Cardiac septum (tissue), 1 donor: ENCODE measurements at places on chromosomes 1 and 21.

DNA sequence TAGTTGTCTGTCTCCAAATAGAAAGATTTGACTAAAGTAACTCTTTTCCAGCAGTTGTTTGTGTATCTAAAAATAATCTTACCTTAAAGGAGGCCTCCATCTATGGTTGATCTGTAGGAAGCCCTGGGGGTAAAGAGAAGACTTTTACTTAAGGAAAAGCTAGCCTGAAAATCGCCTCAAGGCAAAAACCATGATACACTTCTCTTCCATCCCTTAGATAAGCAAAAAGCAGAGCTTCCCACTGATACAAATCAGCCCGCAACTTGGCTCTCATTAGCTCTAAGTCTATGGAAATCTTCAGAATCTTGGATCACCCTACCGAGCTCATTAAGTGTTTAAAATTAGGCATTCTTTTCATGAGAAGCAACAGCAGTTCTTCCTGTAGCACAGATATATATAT lies 576.9 kb upstream of the PTBP2 start:
- DNase-seq, result no peak

DNA sequence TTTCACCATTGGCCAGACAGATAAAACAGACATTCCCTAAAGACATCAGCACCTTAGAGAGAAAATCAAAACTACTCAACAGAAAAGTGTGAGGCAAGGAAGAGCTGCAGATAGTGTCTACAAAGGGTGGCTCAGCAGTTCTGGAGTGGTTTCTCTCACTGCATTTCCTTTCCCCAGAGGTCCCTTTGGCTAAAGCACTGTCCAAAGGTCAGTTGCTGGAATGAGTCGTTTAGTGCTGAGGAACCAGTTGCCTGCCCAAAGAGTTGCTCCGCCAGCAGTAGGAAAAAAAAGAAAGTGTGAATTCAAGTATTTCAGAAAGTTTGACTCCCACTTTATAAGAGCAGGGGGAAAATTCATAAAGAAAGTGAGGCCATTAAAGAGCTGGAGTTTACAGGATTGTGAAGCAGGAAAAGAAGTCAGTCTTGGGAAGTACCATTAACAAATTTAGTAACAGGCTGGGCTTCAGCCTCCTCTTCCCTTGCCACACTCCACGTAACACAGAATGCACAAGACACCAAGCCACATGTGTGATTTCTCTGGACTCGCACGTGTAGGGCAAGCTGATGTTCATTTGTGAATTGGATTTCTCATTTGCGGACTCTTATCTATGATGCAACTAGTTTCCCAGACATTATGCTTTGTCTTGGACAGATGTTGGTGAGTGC lies 122.2 kb downstream of the RUNX1 start:
- DNase-seq, result no peak

- no peak for DNase-seq
Observed at GRCh38 chr1:45260244-45260643, 53.8 kb upstream of the ZSWIM5 start.

GRCh38 chr21:46159841-46160656 lies 4.7 kb upstream of the FTCD start:
- peak; percentile 54 for DNase-seq

DNA sequence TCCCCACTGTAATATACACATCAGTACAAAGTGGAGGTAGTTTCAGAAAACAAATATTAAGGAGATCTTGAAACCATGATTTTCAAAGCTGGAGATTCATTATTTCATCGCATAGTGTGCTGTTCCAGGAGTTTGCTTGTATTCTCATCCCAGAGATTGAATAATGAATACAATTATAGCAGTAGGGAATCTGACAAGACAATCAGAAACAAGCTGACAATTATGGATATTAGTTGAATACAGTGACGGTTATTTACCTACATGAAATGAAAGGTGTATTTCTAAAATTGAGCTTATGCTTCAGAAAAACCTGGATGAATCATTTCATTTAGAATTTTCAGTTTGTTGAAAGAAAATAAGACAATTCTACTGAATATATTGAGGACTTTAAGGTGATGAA lies 2119.0 kb downstream of the MRPL39 start:
- DNase-seq, result no peak

GRCh38 chr1:178847396-178847849 lies 23.5 kb downstream of the ANGPTL1 start:
- no peak for DNase-seq

DNA sequence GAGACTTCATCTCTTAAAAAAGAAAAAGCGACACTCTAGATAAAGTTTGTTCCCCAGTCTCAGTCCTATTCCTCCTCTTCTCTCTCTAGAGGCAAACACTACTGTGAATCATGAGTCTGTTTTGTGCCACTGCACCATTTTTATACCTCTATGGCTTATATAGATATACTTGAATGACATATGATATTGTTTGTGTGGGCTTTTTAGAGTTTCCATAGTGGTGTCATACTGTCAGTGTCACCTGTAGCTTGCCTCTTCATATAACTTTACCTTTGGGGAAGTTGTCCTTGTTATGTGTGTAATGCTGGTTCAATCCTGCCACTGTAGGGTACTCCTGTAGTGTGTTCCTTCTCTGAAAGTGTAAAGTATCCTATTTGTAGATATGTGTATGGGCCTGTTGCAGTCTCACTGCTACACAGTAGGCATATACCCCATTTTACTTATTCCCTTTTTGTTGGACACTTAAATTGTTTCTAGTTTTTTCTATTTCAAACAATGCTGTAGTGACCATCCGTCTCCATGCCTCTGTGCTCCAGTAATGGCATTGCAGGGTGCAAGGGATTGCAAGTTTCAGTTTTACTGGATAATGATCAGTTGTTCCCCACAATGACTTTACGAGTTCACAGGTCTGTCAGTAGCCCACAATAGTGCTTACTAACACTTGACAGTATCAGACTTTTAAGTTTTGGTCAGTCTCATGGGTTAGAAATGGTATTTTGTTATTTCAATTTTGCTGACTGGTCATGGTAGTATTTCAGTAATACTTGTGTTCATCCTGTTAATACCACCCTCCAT lies 2.7 kb downstream of the PRMT2 start:
- DNase-seq, result no peak

DNA sequence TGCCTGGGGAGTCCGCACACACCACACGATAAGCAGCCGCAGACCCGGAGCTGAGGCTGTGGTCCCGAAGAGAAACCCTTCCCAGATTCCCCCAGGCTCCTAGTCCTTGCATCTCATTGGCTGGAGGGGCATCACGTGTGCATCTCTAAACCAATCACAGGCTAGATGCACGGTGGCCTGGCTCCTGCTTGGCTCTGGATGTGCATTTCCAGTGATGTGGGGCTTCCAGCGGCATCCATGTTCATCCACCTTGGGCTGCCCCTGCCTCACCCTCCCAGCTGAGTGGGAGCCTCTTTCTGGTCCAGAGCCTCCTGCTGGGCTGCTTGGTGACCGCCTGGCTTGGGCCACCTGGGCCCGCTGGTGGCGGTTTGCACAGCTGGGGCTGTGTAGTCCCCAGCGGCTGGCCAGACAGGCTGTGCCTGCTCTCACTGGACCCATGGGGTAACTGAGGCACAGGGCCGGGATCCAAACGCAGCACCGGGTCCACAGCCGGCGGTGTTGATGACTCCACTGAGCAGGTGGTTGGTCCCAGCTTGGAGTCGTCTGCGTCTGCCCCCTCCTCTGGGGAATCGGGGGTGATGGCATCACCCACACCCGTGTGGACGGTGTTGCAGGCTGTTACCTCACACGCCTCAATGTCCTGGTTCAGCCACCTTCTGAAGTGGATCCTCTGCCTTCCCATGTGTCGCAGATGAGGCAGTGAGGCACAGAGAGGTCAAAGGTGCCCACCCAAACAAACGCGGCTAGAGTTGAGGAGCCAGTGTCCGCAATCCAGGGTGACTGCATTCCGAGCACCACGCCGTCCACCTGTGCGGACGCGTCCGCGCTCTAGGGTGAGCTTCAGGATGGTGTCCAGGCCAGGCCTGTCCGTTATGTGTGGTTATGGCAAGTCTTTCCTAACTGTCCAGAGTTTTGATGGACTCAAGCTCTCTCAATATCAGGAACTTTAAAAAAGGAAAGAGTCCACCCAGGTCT lies 41.3 kb downstream of the COL6A1 start:
- no peak for DNase-seq

- DNase-seq, result no peak
Observed at GRCh38 chr1:205935869-205936268, 7.4 kb downstream of the SLC26A9 start.

- no peak for DNase-seq
Observed at GRCh38 chr1:155466617-155466972, 96.0 kb downstream of the ASH1L start.

DNA sequence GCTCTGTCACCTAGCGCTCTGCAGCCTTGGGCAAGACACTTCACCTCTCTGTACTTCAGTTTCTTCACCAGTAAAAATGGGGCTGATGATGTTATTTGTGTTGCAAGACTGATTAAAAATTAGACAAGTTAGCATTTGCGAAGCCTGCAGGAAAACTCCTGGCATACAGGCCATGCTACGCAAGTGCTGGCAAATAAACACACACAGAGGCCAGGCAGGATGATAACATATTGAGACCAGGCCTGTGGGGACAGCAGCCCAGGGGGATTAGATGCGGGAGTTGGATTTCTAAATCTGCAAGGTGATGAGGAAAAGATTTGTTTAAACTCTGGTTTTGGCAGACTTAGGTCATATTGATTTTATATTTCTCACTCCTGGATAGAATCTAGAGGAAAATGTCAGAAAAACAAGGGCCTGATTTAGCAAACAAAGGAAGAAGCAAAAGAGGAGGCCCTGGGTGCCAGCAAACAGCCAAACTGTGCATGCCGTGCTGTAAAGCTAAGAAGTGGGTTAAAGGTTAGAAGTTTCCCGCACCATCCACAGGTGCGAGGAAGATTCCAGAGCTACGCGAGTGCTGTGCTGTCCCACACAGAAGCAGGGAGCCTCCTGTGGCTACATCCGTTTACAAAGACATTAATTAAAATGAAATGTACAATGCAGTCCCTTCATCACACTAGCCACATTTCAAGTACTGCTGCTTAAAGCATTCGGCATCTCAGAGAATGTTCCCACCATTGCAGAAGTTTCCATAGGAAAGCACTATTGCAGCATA lies 532.2 kb downstream of the NPHP4 start:
- no peak for DNase-seq

DNA sequence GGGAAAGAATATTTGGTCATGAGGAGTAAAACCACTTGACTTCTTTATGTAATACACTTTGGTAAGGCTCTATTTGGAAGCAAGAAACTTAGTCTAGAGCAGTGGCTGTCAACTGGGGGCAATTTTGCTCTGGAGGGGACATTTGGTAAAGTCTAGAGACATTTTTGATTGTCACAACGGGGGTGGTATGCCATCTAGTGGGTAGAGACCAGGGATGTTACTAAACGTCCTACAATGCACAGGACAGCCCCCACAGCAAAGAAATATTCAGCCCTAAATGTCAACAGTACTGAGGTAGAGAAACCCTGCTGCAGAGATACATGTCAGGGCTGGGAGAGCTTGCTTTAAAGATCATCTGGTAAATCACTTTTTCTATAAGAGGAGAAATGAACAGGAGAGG lies 13.5 kb downstream of the FUCA1 start:
- no peak for DNase-seq

GRCh38 chr1:218219460-218219859 lies 65.6 kb upstream of the RRP15 start:
- DNase-seq, result no peak

DNA sequence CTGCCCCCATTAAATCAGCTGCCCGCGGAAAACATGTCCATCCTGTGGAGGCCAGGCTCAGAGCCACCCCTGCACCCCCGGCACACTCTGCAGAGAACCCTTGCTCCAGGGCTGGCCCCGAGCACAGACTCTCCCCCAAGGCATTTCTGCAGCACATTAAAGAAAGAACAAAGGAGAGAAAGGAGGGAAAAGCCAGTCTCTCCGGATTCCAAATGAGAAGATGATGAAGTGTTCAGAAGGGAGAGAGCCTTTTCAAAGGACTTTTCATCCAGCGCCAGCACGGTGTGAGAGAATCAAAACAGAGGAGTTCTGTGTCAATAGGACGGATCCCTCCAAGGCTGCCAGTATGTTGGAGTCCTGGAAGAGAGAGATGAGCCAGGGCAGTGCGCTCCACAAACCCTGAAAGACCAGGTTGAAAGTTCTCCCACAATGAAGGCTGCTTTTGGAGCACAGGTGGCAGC lies 498.3 kb downstream of the NPHP4 start:
- peak; percentile 56 for DNase-seq

GRCh38 chr1:230138561-230139239 lies 71.7 kb downstream of the GALNT2 start:
- DNase-seq, result no peak

DNA sequence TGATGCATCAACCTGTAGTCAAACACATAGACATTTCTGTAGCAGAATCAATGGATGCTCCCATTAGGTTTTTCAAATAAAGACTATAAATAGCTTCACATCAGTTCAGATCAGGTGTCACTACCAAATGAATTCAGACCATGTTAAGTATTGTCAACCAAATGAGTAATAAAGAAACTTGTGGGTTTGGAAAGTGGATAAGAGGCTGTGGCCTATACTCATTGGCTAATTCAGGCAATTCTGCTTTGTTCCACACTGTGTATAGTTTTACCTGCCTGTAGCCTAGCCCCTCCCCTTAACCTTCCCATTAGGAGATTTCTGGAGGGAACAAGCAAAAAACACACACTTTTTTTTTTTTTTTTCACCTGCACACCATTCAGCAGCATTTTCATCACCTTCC lies 321.2 kb downstream of the HLX start:
- DNase-seq, result no peak

- peak; percentile 85 for DNase-seq
Observed at GRCh38 chr1:93723110-93723509, 41.5 kb upstream of the BCAR3 start.

GRCh38 chr1:220956501-220957232 lies 77.4 kb downstream of the HLX start:
- no peak for DNase-seq

DNA sequence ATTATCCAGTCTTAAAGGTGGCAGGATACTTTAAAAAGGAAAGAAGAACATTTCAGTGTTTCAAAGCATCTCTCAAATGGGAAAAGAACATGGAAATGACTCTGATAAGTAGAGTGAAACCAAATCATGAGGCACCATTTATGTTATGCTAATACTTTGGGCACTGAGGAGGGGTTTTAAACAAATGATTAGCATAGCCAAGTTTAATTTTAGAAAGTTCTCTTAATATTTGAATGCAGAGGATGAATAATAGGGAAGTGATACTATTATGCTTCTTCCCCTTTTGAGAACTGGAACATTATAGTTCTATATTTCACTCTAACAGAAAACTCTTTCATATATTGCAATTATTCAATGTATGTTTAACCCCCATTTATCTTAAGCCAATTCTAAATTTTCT lies 1181.9 kb upstream of the PRMT6 start:
- no peak for DNase-seq
